Bladder microvascular endothelial cell (primary cell): ENCODE measurements at places on chromosomes 4 and X. TPM values are rescaled to one million over a fixed set of nuclear protein-coding genes. Genes with fewer than 3 reads are reported as not detected.

The CLDN22 gene
- not detected in 2 replicates for total RNA-seq

The MAGEB1 gene
- total RNA-seq, result not detected in 2 replicates

The ADAMTS3 gene
- 0.65 and 2.7 TPM in 2 replicates for total RNA-seq

The GPR78 gene
- total RNA-seq, result not detected in 2 replicates

The EXOC1L gene
- not detected in 2 replicates for total RNA-seq

The SYP gene
- 0.31 and 0.32 TPM in 2 replicates for total RNA-seq

The PDGFRA gene
- total RNA-seq, result 0.76 and 0.81 TPM in 2 replicates

The C1QTNF7 gene
- not detected in 2 replicates for total RNA-seq

The GNRHR gene
- total RNA-seq, result not detected in 2 replicates

The TRIM2 gene
- 5.7 and 10.4 TPM in 2 replicates for total RNA-seq

The CT45A2 gene
- total RNA-seq, result not detected in 2 replicates

The PPP2R2C gene
- total RNA-seq, result 0.16 and 0.38 TPM in 2 replicates

The CT45A3 gene
- total RNA-seq, result not detected in 2 replicates

The TCEAL9 gene
- 61.4 and 90.8 TPM in 2 replicates for total RNA-seq

The TSC22D3 gene
- total RNA-seq, result 18.6 and 24.8 TPM in 2 replicates

The RBM47 gene
- under 0.01 TPM in 1 of 2 replicates, not detected in the other for total RNA-seq

The ZNF157 gene
- 0.06 TPM in 1 of 2 replicates, not detected in the other for total RNA-seq

The PLCXD1 gene
- 5.4 and 8.1 TPM in 2 replicates for total RNA-seq

The POU3F4 gene
- not detected in 2 replicates for total RNA-seq

The USP51 gene
- total RNA-seq, result 0.49 and 2.6 TPM in 2 replicates

The CCDC149 gene
- 4.5 and 15.3 TPM in 2 replicates for total RNA-seq

The GLOD5 gene
- not detected in 2 replicates for total RNA-seq

The CT45A1 gene
- total RNA-seq, result not detected in 2 replicates

The SLC6A14 gene
- not detected in 2 replicates for total RNA-seq

The PARM1 gene
- under 0.01 and 0.06 TPM in 2 replicates for total RNA-seq

The PGRMC1 gene
- total RNA-seq, result 80.7 and 88.4 TPM in 2 replicates

The ESX1 gene
- not detected in 2 replicates for total RNA-seq

The CXorf58 gene
- total RNA-seq, result not detected in 2 replicates

The HERC5 gene
- total RNA-seq, result 3.9 and 4.0 TPM in 2 replicates

The IL15 gene
- total RNA-seq, result 3.3 and 3.6 TPM in 2 replicates

The SOWAHB gene
- not detected in 2 replicates for total RNA-seq

The ENOX2 gene
- total RNA-seq, result 7.1 and 14.2 TPM in 2 replicates

The IGSF1 gene
- not detected in 2 replicates for total RNA-seq

The GUCY1A1 gene
- total RNA-seq, result 0.65 and 33.7 TPM in 2 replicates

The DKK2 gene
- 0.13 TPM in 1 of 2 replicates, not detected in the other for total RNA-seq

The SLC6A8 gene
- total RNA-seq, result 1.6 and 5.5 TPM in 2 replicates

The CHRNA9 gene
- not detected in 2 replicates for total RNA-seq

The SLC2A9 gene
- total RNA-seq, result 0.49 and 1.3 TPM in 2 replicates

The TEX13B gene
- not detected in 2 replicates for total RNA-seq

The JCHAIN gene
- total RNA-seq, result not detected in 2 replicates
